ENCODE measurements at places on chromosomes 1 and 21.
A peak's percentile ranks its signal among the peaks of the same experiment; 100 is the strongest.

- DNase-seq = no peak
Measured at GRCh38 chr21:17699524-17700189, 87.0 kb upstream of the BTG3 start.

GRCh38 chr1:64608651-64609048, 136.2 kb upstream of the RAVER2 start:
- DNase-seq = no peak

DNA sequence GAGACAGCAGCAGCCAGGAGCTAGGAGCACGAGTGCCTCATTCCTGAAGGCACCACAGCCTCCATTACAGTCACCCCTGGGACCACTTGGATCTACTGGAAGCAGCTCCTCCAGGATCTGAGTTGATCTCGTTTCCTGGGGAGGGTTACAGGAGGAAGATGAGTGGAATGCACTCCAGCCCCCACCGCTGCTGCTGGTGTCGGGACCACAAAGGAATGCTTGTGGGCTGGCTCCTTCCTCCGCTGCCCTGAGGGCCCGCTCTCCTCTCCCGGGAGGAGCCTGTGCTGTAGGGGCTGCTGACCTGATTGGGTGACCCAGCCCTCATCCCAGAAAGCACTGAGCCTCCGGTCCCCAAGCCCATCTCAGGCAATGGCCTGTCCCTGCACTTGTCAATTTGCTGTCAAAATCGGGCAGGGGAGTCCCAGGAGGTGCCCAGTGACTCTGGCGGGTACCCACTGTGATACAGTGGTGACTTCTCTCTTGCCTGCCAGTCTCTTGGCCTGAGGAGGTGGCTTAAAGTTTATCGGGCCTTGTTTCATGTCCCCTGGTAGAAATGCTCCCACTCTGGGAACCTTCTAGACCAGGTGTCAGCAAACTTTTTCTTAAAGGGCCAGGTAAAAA, 23.1 kb downstream of the IL10RB start:
- no peak for DNase-seq

DNA sequence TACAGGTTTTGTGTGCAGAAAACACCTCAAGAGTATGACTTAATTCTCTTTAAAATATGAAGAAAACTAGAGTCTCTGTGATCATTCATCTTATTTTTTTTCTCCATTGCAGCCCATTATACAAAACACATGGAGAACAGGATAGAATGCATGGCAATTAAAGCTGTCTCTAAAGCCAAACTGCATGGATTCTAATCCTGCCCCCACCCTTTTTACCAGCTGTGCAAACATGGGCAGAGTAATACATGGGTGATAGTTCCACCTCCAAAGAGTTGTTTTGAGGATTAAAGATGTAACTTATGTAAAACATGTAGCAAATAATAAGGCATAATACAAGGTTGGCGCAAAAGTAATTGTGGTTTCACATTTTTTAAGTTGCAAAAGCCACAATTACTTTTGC, 114.4 kb downstream of the CLEC20A start:
- DNase-seq = no peak

DNA sequence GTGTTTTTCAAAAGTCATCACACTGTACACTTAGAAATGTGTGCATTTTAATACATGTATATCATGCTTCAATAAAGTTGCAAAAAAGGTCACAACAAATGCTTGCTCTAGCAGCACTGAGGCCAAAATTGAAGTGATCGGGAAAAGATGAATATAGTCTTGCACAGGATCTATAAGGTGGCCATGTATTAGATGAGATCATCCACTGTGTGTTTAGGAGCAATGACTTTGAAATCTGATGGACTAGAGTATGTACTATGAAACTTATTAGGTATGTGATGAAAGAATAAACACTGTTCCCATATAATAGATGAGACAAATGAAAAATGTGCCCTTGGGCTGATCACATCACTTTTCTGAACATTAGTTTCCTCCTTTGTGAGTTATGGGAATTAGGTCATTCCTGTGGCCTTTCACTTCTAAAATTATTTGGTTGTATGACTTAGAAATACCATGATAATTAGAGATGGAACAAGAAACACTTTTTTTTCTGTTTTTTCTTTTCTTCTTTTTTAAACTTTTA, 984.6 kb downstream of the ADGRL2 start:
- no peak for DNase-seq

- DNase-seq = no peak
Measured at GRCh38 chr1:2156866-2157265, 37.7 kb downstream of the FAAP20 start.

GRCh38 chr1:29736582-29737188, 500.4 kb downstream of the PTPRU start:
- peak; percentile 29 for DNase-seq

- no peak for DNase-seq
Measured at GRCh38 chr1:89822109-89822962, 1.5 kb downstream of the LRRC8D start.

GRCh38 chr1:112904071-112904830, 51.7 kb downstream of the SLC16A1 start:
- DNase-seq = peak; percentile 13

DNA sequence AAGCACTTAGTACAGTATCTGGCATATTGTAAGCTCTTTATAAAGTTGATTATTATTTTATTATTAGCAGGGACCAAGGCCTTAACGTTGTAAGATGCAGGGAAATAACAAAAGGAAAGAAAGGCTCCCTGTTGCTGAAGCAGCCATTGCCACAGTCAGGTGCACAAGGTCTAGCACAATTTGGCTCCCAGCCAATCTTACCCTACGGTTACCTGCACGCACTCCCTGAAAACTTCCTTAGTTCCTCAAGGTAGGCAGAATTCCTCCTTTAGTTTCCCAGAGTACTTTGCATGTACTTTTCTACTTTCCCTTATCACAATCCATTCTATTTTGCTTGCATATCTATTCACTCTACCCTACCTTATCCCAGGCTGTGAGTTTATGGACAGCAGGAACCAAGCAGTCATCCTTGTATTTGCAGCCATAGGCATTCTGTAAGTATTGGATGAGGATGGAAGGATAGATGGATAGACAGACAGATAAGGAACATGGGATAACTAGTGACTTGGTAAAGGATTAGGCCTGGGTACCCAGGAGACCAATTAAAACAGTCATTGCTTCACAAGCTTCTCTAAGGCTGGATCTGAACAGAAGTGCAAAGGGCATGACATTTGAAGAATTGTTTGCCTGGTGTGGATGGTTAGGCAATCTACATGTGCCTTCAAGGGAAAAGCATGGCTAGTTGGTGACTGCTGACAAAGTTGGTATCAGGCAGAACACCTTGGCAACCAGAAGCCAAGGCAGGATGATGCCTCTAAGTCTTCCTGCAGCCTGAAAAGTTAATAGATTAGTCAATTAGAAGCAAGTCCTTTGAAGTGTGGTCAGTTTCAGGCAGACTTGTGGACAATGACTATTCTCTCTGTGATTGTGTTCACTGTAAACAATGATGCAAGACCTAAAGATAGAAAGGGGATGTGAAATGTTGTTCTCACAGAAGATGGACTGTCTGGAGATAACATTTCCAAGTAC, 20.8 kb upstream of the JAK1 start:
- peak; percentile 47 for DNase-seq

DNA sequence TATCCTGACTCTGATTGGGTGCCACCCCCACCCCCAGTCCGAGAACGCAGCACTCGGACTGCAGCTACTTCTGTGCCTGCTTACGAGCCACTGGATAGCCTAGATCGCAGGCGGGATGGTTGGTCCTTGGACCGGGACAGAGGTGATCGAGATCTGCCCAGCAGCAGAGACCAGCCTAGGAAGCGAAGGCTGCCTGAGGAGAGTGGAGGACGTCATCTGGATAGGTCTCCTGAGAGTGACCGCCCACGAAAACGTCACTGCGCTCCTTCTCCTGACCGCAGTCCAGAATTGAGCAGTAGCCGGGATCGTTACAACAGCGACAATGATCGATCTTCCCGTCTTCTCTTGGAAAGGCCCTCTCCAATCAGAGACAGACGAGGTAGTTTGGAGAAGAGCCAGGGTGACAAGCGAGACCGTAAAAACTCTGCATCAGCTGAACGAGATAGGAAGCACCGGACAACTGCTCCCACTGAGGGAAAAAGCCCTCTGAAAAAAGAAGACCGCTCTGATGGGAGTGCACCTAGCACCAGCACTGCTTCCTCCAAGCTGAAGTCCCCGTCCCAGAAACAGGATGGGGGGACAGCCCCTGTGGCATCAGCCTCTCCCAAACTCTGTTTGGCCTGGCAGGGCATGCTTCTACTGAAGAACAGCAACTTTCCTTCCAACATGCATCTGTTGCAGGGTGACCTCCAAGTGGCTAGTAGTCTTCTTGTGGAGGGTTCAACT, 2.1 kb downstream of the RBM15 start:
- no peak for DNase-seq

DNA sequence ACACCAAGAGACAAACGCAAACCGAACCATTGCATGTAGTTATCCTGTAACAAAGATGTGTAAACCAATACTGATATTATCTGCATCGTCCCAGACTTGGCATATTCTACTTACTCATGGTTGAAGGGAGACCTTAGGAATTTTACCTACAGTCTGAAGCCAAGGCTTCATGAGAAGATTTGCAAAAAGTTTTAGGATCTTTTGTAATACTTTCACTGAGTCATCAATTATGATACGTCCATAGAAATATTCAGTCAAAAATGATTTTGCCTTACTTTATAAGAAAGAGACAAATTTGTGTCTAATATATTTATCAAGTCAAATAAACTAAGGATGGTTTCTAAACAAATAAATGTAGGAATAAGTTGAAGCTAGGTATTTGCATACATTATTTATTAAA, 1176.1 kb upstream of the ADGRL2 start:
- DNase-seq = peak; percentile 1

GRCh38 chr21:34335316-34335715, 28.5 kb upstream of the KCNE2 start:
- peak; percentile 91 for DNase-seq

GRCh38 chr1:244368279-244368678, 83.4 kb downstream of the ADSS2 start:
- DNase-seq = no peak

GRCh38 chr1:230972855-230973271, 5.8 kb downstream of the TTC13 start:
- no peak for DNase-seq

GRCh38 chr21:25328736-25329135, 278.5 kb downstream of the MRPL39 start:
- no peak for DNase-seq

DNA sequence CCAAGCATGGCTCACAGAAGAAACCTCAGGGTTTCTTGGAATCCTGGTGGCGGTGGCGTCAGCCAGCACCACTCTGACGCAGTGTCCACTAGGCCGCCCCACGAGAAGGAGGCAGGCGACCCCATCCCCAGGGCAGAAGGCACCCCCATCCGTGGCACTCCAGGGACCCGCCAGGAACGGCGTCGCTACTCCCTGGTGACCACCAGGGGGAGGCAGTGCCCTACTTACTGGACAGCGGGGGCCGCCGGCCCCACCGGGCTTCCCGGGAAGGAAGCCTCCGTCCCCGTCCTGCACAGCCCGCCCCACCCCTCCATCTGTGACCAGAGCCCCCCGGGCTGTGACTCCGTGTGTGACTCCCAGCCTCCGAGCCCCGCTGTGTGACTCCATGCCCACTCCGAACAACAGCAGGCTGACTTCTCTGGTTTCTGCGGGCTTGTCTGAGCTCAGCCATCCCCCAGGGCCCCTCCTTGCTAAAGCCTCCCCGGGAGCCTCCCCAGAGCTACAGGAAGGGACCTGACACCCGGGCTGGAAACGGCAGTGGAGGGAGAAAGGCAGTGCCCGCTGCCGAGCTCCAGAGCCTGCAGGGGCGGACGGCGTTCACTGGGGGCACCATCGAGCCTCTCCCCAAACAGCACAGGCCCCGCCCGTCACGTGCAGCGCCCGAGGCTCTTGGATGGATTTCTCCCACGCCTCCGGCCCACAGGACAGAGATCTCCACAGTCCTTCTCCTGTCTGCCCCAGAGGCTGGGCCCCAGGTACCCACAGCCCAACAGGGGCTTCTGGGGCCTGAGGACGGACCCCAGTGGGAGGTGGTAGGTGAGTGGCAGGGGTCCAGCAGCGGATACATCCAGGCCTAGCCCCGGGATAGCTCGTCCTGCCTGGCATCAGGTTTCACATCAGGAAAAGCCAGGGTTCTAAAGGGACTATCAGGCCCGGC, 21.1 kb downstream of the KIF17 start:
- DNase-seq = peak; percentile 94

GRCh38 chr1:221157026-221157761, 278.0 kb downstream of the HLX start:
- no peak for DNase-seq

DNA sequence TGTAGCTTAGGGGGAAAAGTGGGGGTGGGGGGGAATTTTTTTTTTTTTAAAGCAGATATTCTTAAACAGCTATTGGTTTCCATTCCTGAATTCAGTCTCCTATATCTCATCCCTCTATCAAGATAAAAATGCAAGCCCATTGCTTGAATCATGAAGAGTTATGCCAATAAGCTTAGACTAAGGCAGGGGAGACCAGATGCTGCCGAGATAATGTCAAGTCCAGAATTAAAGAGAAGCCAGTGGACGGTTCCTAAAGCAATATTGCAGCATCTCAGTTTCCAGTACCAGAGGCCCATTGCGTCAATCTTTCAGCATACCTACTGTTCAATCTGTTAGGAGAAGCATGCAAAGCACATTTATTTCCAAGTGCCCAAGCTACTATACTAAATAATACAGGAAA, 309.4 kb downstream of the BARHL2 start:
- no peak for DNase-seq

GRCh38 chr1:194300340-194300739, 1113.9 kb upstream of the B3GALT2 start:
- no peak for DNase-seq

DNA sequence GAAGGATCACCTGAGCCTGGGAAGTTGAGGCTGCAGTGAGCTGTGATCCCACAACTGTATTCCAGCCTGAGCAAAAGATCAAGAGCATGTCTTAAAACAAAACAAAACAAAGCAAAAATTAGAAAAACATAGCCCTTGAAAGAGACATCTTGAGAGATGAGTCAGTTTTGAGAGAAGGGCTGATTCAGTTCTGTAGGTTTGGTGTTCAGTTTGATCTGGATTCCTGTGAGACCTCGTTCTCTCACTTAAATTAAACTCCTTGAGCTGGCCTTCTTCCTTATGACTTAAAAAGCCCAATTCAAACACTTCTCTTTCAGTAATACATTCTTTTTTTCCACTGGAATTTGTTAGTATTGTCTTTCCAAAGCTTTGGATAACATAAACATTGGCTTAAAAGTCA, 164.2 kb downstream of the NRIP1 start:
- DNase-seq = no peak

GRCh38 chr1:227996187-227996950, 10.4 kb upstream of the WNT3A start:
- no peak for DNase-seq

GRCh38 chr1:223609977-223610376, 55.5 kb downstream of the CAPN8 start:
- no peak for DNase-seq

GRCh38 chr1:227795732-227796131, 19.7 kb upstream of the PRSS38 start:
- no peak for DNase-seq

GRCh38 chr1:224506141-224506814, 71.7 kb upstream of the WDR26 start:
- DNase-seq = peak; percentile 80

DNA sequence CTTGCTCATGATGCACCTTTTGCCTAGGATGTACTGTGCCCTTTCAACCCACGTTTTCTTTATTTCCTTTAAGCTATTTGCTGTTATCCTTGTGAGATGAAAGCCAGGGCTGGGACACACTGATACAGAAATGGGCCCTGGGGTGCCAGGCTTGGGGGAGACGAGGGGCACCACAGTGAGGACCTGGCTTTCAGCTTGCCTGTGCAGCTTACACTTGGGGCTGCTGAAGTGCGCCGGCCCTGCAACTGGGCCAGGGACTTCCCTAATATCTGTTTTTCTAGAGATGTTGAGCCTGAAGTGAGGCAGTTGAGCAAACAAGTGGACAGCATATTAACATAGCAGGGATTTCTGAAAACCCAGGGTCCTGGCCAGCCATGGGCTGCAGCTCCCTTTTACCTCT, 42.5 kb upstream of the SLC19A1 start:
- DNase-seq = no peak
